Posterior vena cava (tissue), 2 donors: ENCODE measurements at places on chromosomes 3 and 15. TPM values are rescaled to one million over a fixed set of nuclear protein-coding genes. Genes with fewer than 3 reads are reported as not detected.

GRCh38 chr3:175940243-175940642, 1081.1 kb downstream of the NAALADL2 start:
- DNase-seq = no peak

- no peak for DNase-seq
These were observed 8.8 kb downstream of the EIF2AK4 start for GRCh38 chr15:39942753-39943150.

DNA sequence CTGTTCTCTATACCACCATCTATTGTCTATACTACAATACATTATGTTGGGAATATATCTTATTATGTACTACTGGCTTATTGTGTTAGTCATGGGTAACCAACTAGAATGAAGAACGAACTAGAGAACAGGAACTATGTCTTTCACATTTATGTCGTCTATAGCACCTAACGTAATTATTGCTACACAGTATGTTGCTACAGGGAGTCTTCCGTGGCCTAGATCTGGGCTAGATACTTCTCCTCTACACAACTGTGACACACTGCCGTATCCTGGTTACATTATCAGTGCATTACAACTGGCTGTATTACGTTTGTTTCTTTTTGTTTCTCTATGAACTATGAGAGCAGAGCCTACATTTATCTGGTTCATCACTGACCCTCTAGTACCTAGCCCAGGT, 34.0 kb downstream of the SCG5 start:
- DNase-seq = no peak

GRCh38 chr3:45537970-45538640, 56.4 kb upstream of the LIMD1 start:
- no peak for DNase-seq

- DNase-seq = no peak
These were observed 37.3 kb upstream of the CDV3 start for GRCh38 chr3:133535971-133536881.

DNA sequence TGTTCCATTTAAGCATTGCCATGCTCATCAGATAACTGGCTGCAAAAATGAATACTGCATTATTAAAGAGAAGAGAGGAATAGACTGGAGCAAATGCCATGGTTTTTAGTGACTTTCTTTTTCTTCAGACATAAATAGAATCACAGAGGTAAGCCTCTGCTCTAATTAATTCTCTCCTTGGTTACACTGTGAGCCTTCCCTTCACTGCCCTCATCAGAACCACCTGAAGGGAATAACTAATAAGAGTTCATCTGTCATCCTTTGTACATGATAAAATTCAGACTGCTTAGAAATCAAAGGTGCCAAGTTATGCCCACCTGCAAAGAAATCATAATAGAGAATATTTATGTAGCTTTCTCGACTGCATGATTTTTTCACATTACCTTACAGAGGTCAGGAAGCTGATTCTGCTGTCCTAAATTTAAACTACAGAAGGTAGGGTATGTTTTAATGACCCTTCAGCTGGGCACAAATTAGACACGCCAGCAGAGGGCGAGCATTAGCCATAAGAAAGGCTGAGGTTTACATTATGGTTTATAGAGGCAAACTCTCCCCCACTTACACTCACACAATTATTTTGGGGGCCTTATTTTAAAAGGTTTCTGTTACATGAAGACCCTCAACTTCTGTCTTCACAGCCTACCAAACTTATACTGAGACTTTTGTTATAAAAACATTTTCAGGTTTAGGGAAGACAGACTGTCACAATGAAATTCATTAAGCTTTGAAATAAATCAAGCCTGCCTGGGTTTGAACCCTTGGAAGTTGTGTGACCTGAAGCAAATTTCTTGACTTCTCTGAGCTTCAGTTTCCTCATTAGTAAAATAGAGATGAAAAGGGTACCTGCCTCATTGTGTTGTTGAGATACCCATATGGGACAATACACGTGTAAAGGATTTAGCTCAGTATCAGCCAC, 15.3 kb upstream of the UNC13C start:
- no peak for DNase-seq

GRCh38 chr3:102165367-102165766, 269.4 kb upstream of the ZPLD1 start:
- DNase-seq = no peak

DNA sequence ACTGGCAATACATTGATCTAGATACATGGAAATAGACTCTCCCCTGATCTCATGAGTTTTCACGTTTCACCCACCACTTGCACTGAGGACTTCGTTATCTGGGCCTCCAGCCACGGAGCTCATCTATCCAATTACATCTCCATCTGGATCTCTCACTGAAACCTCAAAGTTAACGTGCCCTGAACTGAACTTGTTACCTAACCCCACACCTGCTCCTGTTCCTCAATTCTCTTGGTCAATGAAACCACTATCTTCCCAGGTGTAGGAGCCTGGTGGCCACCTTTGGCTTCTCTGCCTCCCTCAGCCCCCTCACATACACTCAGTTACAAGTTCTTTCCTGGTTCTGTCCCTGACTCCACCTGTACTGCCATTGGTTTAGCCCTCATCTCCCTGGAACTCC, 9.7 kb downstream of the DGKG start:
- no peak for DNase-seq

GRCh38 chr3:49411535-49411967, 225 bp downstream of the RHOA start:
- peak; percentile 89 for DNase-seq

DNA sequence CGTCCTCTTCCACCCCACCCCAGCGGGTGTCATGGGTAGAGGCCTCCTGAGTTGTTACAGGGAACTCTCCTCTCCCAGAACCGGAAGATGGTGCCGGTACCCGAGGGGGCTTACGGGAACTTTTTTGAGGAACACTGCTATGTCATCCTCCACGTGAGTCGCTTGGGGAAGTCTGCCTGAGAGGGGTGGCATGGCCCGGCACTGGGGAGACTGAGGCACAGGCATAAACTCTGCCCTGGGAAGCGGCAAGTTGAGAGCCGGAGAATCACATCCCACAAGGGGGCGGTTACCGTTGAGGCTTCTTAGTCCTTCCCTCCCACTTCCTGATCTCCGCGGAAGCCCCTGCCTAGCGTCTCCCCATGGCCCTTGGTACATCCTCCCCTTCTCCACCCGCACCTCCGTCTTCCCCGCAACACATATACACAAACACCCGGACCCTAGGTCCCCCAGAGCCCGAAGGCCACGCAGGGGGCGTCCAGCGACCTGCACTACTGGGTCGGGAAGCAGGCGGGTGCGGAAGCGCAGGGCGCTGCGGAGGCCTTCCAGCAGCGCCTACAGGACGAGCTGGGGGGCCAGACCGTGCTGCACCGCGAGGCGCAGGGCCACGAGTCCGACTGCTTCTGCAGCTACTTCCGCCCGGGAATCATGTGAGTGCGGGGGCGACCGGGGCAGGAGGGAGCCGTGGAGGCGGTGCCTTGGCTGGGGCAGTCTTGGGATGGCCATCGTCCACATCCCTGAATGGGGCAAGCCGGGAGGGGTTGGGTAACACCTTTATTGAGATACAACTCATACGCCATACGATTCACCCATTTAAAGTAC, 3.4 kb downstream of the VILL start:
- DNase-seq = peak; percentile 95

DNA sequence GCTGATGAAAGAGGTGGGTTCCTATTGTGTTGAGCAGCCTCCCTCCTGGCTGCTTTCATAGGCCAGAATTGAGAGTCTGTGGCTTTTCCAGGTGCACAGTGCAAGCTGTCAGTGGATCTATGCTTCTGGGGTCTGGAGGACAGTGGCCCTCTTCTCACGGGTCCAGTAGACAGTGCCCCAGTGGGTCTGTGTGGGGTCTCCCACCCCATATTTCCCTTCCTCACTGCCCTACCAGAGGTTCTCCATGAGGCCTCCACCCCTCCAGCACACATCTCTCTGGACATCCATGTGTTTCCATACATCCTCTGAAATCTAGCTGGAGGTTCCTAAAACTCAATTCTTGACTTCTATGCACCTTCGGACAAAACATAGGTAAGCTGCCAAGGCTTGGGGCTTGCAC, 201.2 kb downstream of the FAM43A start:
- no peak for DNase-seq

GRCh38 chr3:75260-75659, 121.3 kb upstream of the CHL1 start:
- DNase-seq = no peak

- DNase-seq = no peak
These were observed 173.2 kb downstream of the APBA2 start for GRCh38 chr15:29058903-29059539.

DNA sequence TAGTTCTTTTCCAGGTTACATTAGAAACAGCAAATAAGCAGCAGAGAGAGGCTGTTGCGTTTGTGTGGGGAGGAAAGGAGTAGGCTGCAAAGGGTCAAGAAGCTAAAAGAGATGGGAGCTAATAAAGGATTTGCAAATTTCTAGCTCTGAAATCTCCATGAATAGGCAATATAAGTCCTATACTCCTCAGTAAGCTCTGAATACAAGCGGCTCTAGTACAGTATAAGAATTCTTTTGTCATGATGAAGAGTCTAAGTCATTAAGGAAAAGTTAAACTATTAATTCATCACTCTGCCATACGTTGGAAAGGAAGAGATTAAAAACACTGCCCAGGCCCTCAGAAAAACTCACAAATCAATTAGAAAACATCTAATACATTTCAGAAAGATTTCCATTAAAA, 59.3 kb downstream of the CEP152 start:
- DNase-seq = no peak

GRCh38 chr3:32175607-32176197, 62.8 kb upstream of the CMTM8 start:
- no peak for DNase-seq

DNA sequence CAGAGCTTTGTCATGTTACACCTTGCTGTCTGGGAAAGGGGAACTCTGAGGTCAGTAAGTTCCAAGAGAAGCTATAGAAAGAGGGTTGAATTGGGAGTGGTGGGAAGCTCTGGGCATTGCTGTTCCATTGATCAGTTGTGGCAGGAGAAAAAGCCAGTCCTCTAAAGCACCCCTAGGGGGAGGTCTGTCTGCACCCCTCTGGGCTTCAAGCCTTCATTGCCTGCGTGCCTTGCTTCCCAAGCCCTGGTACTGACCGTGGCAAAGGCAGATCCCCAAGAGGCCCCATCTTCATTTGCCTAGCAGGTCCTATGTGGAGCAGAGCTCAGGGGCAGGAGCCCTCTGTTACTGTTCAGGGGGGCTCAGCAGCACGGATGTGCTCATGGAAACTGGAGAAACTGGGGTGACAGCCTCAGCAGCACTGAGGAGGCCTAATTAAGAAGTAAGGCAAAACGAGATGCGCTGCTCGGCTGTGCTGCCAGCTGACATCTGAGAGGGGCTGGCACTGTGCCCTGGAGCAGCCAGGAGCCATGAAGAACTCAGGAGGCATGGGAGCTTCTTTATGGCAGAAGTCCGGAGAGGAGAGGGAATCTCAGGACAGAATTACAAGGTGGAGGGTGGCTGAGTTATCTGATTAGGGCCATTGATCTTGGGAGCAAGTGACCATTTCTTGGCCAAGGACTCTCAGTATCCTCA, 270.9 kb downstream of the RPLP1 start:
- no peak for DNase-seq

DNA sequence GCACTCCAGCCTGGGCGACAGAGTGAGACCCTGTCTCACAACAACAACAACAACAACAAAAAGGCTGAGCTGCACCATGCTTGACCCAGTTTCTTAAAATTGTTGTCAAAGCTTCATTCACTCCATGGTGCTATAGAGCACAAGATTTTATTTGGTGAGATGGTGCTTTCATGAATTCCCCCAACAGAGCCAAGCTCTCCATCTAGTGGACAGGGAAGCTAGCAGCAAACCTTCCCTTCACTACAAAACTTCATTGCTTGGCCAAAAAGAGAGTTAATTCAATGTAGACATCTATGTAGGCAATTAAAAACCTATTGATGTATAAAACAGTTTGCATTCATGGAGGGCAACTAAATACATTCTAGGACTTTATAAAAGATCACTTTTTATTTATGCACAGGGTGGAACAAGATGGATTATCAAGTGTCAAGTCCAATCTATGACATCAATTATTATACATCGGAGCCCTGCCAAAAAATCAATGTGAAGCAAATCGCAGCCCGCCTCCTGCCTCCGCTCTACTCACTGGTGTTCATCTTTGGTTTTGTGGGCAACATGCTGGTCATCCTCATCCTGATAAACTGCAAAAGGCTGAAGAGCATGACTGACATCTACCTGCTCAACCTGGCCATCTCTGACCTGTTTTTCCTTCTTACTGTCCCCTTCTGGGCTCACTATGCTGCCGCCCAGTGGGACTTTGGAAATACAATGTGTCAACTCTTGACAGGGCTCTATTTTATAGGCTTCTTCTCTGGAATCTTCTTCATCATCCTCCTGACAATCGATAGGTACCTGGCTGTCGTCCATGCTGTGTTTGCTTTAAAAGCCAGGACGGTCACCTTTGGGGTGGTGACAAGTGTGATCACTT, 2.0 kb downstream of the CCR5 start:
- DNase-seq = no peak

DNA sequence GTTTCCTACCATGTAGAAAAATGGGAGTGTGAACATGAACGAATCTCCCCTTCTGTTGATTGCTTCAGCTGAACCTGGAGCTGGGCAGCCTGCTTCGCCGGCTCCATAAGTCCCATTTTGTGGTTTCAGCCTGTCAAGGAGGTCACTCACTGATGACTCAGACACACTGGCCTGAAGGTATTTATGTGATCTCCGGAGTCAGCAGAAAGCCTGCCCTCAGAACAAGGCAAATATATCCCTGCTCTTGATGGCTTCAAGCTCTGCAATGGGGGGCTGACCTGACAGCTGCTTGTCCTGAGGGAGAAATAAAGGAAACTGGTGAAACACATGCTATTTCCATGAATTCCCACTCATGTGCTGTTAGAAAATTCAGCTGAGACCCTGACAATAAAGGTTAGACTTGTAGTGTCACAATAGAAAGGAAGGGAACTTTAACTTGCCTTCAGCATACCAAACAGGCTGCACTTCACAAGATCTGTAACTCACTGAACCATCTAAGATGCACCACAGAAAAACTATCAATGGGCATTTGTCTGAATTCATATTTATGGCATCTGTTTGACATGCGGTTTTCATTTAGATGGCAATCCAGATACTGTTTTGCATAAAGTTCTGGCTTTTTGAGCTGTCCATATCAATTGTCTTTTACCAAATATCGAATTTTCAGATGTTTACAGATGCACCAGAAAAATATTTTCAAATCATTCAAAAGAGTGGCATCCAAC, 282.0 kb upstream of the VEPH1 start:
- no peak for DNase-seq

- DNase-seq = no peak
These were observed 376.1 kb upstream of the MCTP2 start for GRCh38 chr15:93855181-93855826.

Gene GOLGA6L7
- total RNA-seq = not detected

GRCh38 chr3:17901893-17902292, 159.5 kb upstream of the TBC1D5 start:
- no peak for DNase-seq

- no peak for DNase-seq
These were observed 34.2 kb downstream of the RAB11A start for GRCh38 chr15:65903296-65904073.

GRCh38 chr3:141814375-141814774, 51.2 kb downstream of the GRK7 start:
- DNase-seq = no peak

GRCh38 chr3:108528459-108529252, 18.3 kb upstream of the MYH15 start:
- DNase-seq = no peak

- no peak for DNase-seq
These were observed 108.6 kb upstream of the SLC24A5 start for GRCh38 chr15:48012191-48012590.

GRCh38 chr3:64575211-64575844, 112.5 kb downstream of the ADAMTS9 start:
- no peak for DNase-seq
